ENCODE measurements at places on chromosomes 7 and 10. TPM values are rescaled to one million over a fixed set of nuclear protein-coding genes. Genes with fewer than 3 reads are reported as not detected.

TMEM213 gene
- total RNA-seq: not detected

PLA2G12B gene
- not detected for total RNA-seq

LDB3 gene
- total RNA-seq: 0.10 TPM

CALML5 gene
- total RNA-seq: not detected

DNA sequence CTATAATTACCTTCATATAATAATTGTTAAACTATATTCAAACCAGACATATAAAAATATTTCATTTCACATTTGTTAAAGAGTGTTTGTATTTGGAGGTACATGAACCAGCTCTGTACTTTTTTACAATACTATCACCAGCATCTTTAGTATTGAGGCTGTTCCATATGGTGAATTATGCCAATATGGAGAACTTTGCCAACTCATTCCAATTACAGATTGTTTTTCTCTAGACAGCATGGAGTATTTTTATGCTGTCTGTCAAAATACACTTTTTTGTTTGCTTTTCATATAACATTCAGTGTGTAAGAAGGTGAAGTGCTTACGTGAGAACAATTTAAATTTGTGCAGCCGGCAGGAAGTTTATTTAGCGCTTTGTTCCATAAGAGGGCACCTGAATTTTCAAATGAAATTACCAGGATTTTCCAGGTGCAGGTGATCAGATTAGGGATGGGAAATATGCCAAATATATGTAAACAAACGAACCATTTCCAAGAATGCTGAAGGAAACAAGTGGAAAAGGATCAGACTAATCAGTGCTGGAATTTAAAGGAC is 54.9 kb downstream of the SEMA3E start:
- H3K27ac ChIP-seq: no peak overlapping the region
- DNase-seq: no peak
- H3K4me1 ChIP-seq: no peaks in the 10 kb centered on the region
- H3K27me3 ChIP-seq: no peaks in the 10 kb centered on the region
- no peak overlapping the region for H3K4me3 ChIP-seq
